Hindlimb muscle (tissue), 1 donor: ENCODE measurements at places on chromosomes 1 and 21. TPM values are rescaled to one million over a fixed set of nuclear protein-coding genes. Genes with fewer than 3 reads are reported as not detected.
A peak's percentile ranks its signal among the peaks of the same experiment; 100 is the strongest.

- no peak for DNase-seq
Measured at GRCh38 chr1:153546371-153546770, 765 bp upstream of the S100A4 start.

DNA sequence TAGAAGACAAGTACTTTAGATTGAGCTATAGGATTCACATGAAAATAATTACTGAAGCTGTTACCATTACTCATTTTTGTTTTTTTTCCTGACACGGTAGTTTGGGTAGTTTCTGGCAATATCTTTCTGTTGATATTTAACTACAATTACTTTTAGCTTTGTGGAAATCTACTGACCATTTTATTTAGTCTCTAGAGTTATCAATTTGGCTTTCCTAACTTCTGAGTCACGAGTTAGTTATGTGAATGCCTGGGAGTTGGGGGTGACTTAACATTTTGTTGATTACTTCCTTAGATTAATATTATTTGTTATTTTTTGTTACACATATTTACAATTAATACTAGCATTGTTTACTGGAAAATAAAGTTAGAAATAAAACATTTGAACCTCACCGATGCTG is 160.6 kb downstream of the HMCN1 start:
- no peak for DNase-seq

GRCh38 chr1:229768232-229768631 is 142.2 kb downstream of the URB2 start:
- DNase-seq: no peak

- DNase-seq: no peak
Measured at GRCh38 chr1:230124186-230125128, 57.4 kb downstream of the GALNT2 start.

GRCh38 chr1:224510880-224511645 is 76.5 kb upstream of the WDR26 start:
- DNase-seq: no peak

DNA sequence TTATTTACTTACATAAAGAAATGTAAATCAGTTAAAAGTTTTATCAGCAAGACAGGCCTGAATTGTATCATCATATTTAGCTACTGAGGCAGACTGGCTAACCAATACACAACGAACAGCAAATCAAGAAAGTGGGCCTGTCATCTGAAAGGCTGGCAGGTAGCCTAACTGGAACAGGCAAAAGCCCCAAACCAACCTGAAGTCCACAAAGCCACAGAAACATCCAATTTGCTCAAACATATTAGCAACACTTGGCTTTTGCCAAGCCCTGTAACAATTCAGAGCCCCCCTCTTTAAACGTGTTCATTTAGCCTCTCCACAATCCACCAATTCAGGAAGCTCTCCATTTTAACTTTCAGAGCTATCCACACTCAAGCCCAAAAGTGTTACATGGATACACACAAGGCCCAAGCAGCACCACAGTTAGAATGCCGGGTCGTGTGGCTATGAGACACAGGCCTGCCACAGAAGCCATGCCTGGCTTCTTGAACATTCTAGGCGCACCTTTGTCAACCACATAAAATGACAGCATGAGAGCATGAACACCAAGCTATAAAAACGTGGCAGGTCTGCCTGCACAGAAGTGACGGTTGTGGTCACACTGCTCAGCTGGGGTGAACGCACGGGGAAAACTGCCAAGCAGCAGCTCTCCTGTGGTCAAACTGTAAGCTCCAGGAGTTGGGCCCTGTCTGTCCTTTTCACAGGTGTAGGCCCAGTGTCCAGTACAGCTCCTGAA is 49.3 kb downstream of the CD34 start:
- no peak for DNase-seq

- no peak for DNase-seq
Measured at GRCh38 chr1:152946248-152946647, 758 bp upstream of the SPRR5 start.

- no peak for DNase-seq
Measured at GRCh38 chr1:217240656-217241055, 390.2 kb downstream of the GPATCH2 start.

GRCh38 chr1:175040324-175040879 is 17.2 kb upstream of the MRPS14 start:
- DNase-seq: no peak

GRCh38 chr1:244414543-244414942 is 37.2 kb downstream of the ADSS2 start:
- DNase-seq: no peak

GRCh38 chr1:162922201-162922600 is 61.2 kb upstream of the CCDC190 start:
- DNase-seq: no peak

DNA sequence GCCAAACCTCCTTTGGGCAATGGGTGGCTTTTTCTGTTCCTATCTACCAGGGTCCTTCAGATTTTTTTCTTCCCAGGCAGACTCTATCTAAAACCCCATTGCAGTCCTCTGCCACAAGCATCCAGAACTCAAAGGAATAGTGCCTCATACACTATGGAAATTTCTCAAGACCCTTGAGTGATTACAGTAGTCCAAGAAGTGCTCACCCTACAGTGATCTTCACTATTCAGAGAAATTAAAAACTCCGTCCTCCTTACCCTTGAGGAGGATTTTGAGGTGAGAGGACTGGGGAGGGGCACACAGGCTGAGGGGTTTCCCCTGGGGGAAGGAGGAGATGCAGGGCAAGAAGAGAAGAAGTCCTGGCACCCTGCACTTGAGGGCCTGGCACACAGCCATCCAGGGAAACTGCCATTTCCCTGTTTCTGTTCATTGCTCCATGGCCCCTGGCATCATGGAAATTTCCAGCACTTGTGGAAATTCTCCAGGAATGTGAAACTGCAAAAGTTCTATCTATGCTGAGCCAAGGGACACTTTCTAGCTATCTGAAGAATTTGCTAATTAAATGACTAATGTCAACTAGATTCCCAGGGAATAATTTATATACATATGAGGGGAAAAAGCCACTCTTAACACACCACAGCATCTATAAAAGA is 102.5 kb upstream of the ATP1B1 start:
- no peak for DNase-seq

- DNase-seq: no peak
Measured at GRCh38 chr1:10398278-10398733, 558 bp upstream of the PGD start.

DNA sequence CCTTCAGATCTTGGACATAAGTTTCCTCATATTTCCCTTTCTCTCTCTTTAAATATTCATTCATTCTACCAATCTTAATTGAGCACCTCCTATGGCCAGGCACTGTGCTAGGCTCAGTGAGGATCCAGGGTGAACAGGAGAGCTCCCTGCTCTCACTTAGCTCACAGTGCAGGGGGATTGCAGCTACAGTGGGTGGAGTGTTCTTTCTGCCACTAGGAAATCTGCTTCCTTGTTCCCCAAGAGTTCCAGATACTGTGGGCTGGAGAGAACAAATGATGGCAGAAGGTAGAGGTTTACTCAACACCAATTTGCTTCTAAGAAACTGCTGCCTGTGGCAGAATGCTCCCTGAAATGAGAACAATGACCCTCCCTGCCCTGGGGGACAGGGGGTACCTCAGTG is 5.1 kb upstream of the FABP3 start:
- no peak for DNase-seq

DNA sequence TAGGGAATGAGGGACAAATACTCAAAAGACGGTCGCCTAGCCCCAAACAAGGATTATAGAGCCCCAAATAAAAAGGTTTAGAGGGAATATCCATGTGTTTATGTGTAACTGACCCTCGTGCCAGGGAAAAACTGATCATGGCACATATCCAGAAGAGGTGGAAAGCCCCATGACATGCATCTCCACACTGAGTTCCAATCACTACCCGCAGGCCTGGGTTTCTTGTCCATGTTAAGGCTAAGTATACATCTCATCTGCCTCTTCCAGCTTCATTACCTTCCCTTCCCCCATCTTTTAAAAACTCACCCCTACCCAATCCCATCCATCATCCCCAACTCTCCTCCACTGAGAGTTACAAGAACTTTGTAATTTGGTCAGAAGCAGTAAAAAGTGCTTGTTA is 15.2 kb downstream of the GADD45A start:
- DNase-seq: no peak

- DNase-seq: no peak
Measured at GRCh38 chr1:169288011-169288414, 79.6 kb downstream of the NME7 start.

- DNase-seq: no peak
Measured at GRCh38 chr1:27615346-27616192, 11.6 kb upstream of the AHDC1 start.

GRCh38 chr1:1050577-1051052 is 23.5 kb downstream of the RNF223 start:
- DNase-seq: no peak

DNA sequence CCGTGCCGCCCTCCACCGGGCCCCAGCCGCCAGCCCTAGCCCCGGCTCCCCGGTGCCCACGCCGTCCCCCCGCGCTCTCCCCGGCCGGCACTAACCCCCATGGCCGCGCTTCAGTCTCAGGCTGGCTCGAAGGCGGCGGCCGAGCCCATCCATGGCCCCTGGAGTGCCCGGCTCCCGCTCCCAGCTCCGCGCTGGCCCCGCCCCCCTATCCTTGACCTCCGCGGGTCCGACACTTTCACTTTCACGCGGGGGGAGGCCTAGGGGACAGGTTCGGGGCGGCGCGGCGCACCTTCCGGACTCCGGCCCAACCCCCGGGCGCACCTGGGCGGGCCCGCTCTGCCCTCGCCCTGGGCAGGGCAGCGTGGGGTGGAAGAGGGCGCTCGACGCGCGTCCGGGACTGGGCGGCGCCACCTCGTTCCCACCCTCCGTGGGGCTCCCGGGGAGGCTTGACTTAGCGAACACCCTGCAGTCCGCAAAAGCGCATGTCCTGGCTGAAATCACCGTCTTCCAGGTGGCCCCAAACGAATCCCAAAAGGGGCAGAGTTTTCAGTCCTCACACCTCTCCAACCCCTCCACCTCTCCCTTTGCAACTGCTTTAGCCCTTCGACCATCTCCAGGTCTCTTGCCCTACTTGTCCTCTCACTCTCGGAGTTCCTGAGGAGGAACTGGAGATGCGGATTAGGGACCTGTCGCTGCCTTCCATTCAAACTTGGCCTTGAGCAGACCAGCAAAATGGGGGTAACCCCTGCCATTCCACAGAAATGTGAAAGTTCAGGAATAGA is 3.9 kb upstream of the DENND2D start:
- DNase-seq: no peak

DNA sequence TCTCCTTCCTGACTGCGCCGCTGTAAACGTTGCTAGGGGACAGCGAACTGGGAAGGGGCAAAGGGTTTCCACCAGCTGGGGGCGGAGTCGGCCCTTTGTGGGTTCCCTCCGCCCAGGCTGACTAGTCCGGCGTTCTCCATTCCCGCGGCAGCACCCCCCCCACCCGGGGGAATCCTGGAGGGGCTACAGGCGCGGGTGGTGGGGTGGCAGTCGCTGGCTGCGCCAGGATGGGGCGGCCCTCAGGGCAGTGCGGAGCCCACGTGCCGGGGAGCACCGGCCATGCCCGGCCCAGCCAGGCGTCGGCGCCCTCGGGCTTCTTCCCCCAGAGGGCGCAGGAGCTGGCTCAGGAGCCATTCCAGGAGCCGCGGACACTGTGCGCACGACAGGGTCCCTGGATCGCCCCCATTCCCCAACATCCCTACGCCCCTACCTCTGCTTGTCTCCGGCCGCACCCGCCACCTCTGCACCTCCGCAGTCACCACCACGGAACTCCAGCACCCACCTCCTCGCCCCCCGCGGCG is 476 bp downstream of the BATF3 start:
- peak; percentile 17 for DNase-seq

- no peak for DNase-seq
Measured at GRCh38 chr1:37282764-37283163, 191.6 kb upstream of the ZC3H12A start.

The FCMR gene
- 1.5 TPM for polyA plus RNA-seq

The IRF6 gene
- polyA plus RNA-seq: 0.83 TPM

The KIF1B gene
- polyA plus RNA-seq: 203 TPM

The DYRK1A gene
- 58.9 TPM for polyA plus RNA-seq

The SLAMF6 gene
- polyA plus RNA-seq: 0.31 TPM
